Heart left ventricle (tissue), 16 donors: ENCODE measurements at places on chromosomes 3 and 15.

GRCh38 chr3:58471025-58471887 lies 20.6 kb upstream of the KCTD6 start:
- DNase-seq, result no peak

DNA sequence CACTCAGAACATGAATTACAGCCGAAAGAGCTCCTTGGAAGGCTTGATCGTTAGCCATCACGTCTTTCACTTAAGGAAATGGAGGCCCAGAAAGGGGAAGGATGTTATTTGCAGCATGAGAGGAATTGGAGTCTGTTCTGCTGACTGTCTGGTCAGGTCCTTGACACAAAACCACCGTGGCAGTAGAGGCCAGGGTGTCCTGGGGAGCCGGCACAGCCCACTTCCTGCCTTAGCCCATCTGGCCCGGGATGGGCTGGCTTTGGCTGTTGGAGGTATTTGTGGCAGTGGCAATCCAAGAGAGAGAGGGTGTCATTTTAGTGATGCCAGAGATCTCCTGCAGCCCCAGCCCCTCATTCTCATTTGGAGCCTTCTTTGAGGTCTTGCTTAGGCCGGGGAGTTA lies 37.4 kb downstream of the ST6GAL1 start:
- DNase-seq, result peak; percentile 74

- DNase-seq, result no peak
These were observed 46.1 kb downstream of the CMTM6 start for GRCh38 chr3:32456429-32457130.

DNA sequence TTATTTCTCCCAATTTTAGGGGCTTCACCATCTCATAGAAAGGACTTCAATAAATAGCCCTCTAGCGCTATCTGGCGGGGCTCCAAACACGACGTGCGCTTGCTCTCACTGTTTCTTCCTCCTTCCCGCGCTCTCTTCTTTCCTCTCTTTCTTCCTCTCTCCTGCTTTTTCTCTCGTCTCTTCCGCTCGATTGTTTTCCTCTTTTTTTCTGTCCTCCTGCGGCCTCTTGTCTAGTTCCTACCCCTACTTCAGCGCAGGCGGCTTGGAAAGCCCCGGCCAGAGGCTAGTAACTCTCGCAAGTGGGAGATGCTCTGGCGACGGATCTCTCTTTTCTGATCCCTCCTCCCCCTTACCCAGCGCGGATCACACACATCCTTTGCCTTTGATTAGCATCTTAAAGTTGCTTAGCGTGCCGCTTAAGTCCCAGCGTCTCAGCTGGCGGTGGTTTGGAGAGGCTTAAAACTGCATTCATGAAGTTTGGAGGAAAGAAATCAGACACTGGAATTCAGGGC lies 6.2 kb upstream of the MEIS2 start:
- no peak for DNase-seq

GRCh38 chr15:79981831-79982455 lies 10.9 kb upstream of the BCL2A1 start:
- DNase-seq, result no peak

- no peak for DNase-seq
These were observed 73.1 kb downstream of the RAB11A start for GRCh38 chr15:65942436-65942835.
